ENCODE measurements at places on chromosomes 4 and X.

DNA sequence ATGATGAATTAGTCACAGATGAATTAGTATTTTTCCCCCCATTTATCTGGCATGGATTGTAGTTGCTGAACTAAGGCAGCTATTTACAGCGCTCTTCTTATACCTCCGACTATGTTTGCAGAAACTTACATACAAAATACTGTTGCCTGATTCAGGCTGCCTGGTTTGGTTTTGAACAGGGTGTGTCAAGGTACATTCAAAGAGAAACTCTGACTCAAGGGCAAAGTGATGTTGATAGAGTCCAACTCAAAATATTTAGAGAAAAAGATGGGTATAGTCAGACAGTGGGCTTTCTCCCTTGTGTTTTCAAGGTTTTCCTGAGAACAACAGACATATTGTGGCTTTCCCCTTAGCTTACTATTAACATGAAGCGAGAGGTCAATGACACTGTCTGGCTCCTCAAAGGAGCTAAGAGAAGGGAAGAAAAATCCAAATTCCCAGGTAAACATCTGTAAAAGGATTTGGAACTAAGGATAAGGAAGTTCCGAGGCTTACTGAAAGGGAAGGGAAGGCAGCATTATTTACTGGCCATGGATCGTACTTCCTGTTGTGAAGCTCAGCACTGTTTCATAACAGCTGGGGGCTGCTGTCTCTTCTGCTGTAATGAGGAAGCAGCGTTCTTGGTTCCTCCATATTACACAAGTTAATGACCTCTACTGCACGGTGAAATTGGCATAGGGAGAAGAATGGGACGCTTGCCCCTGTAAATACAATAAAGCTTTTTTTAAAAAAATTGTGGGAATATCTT is 30.9 kb downstream of the FAM9C start:
- no peak for DNase-seq

DNA sequence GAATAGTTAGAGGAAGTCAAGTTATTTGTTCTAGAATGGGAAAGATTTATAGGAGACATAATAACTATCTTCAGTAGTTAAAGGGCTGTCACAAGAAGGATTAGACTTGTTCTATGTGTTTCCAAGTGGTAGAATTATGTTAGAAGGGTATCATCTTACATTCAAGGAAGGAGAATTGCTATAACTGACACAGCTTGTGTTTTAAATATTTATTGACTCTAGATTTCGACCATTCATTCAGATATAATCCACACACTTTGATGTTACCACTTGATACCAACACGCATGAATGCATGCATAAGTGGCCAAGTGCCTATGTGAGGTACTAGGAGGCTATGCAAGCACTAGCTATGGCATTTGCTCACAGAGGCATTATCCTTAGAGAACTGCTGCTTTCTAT is 122.7 kb downstream of the CCNB3 start:
- DNase-seq: no peak

DNA sequence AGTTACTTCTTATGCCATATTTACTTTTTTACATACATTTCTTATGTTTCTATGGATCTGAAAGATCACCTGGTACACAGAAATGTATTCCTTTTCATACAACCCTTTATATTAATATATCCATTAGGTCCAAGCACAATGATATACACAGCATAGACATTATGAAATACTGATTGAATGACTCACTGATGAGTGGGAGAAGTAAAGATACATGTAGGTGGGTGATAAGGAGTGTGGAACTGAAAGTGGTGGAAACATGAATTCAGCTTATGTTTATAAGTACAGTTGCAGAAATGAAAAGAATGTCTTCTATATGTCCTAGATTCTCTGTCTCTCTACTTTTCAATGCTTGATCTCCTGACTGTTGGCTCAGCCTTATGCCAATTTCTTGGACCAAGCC is 87.9 kb downstream of the YIPF7 start:
- DNase-seq: no peak

DNA sequence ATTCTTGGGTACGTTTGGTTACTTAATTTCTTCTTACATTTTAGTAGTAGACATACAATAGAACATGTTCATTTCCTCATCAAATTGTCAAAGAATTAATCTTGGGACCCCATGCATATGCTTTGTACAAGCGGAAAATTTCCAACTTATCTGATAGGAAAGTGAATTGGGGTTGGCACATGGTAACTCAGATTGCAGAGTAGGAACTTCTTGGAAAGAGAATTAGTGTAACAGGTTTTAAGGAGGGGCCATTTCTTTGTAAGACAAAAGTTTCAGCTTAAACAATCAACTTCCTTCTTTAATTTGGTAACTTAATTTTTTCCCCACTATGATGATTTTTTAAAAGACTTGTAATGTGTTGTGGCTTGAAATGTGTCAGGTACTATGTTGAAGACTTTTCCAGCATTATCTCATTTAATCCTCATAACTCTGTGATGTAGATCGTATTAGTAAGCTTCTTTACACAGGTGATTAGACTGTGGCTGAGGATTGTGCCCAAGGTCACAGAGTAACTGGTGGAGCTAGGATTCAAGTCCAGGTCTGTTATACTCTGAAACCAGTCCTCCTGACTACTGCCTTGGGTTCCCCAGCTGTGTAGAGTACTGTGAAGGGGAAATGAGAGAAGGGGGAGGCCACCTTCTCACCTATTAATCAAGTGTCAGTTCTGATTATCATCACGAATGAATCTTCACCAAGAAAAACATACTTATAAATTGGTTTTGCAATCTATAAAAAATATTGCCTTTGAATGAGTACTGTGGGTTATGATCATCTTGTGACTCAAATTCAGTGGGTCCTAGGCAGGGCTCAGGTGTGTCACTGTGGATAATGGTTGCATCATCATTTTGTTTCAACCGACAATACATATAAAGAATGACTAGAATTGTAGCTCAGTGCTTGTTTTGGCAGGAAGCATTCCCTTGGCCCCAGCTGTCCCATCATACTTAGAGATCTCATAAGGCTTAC is 4.3 kb downstream of the GK start:
- no peak for DNase-seq

DNA sequence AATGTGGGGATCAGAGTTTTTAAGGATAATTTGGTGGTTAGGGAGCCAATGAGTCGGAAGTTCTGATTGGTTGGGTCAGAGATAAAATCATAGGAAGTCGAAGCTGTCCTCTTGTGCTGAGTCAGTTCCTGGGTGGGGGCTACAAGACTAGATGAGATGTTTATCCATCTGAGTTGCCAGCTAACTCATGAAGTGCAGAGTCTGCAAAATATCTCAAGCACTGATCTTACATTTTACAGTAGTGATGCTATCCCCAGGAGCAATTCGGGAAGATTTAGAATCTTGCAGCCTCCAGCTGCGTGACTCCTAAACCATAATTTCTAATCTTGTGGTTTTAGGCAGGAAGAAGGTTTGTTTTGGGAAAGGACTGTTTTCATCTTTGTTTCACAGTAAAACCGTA is 565.8 kb upstream of the SPANXN1 start:
- no peak for DNase-seq

DNA sequence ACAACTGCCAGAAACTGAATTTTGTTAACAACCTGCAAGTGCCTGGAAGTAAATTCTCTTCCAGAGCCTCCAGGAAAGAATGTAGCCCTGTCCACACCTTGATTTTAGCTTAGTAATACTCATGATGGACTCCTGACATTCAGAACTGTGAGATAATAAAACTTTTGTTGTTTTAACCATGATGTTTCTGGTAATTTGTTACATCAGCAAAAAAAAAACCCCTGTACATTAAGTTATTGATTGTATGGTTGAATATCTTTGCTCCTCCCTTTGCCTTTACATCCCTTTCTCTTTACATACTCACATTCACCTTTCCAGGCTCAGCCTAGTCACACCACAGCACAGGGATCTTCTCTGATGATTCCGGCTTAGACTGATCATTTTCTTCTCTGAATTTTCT is 881.8 kb upstream of the GRID2 start:
- no peak for DNase-seq

DNA sequence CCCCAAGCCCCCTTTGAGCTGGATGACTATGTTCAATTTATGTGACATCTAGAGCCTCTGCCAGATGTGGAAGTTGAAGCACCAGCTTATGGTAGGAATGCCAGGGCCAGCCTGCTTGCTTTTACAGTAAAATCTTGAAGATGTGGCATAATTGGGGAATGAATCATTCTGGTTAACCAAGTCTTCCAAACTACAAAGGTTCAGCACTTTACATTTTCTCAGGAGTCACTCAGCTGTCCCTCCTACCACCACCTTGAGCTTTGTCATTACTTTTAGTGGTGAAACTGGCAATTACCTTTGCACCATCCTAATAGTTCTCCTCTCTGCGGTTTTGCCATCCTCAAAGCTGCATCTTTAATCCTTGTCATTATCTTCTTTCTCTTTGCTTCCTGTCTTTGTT is 172.2 kb downstream of the HS6ST2 start:
- DNase-seq: no peak

- no peak for DNase-seq
Measured at GRCh38 chr4:108395786-108396185, 224.6 kb upstream of the RPL34 start.

GRCh38 chrX:131671735-131672134 is 127.9 kb downstream of the OR13H1 start:
- DNase-seq: no peak

- no peak for DNase-seq
Measured at GRCh38 chr4:151486168-151486567, 77.2 kb downstream of the FHIP1A start.

DNA sequence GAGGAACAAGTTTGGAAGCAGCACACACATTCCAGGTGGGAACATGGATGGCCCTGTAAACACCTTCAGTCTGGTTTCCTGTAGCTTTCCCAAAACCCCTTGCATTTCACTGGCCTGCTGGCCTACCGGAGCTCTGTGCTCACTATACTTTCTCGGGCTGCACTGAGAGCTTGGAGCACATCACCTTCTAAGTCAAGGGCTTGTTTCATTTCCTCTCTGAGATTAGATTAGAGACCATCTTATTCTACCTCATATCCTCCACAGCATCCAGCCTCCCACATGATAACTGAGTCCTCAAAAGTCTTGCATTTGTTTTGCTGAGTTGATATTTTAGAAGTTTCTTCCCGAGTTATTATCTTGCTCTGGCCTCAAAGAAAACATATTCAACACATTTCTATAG is 147.7 kb downstream of the RASL11B start:
- no peak for DNase-seq

Data from vagina (tissue), 2 donors.